ENCODE measurements at places on chromosomes 3 and 15. TPM values are rescaled to one million over a fixed set of nuclear protein-coding genes. Genes with fewer than 3 reads are reported as not detected.

The CCR3 gene
- 0.66 TPM for total RNA-seq

- no peak for DNase-seq
These were observed 53.3 kb downstream of the OSBPL10 start for GRCh38 chr3:31927811-31928210.

The ADAMTS17 gene
- total RNA-seq: 0.50 TPM

DNA sequence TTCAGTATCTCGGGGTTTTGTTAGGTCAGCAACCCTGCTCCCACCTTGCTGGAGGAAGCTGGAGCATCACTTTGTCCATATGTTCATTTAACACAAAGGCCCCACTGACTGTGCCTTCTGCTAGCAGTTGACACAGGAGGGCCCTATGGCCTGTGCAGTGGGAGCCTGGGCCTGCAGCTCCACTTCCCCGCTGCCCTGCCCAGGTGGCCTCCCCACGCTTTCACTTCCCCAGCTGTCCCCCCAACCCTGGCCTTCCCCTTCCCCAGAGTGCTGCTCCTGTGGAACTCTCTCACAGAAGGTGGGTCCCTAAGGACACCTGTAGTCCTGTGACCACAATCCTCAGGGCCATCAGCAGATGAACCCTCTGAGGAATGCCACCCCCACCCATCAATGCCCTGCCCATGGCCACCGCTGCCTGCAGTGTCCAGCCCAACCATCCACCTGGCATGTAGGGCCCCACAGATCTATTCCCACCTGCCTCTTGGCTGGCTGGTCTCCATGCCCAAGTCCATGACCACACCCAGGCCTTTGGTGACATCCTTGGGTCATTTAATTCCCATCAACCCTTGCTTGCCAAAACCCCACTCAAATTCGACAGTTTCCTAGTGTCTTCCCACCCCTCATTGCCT lies 13.5 kb downstream of the TBC1D21 start:
- DNase-seq: no peak

DNA sequence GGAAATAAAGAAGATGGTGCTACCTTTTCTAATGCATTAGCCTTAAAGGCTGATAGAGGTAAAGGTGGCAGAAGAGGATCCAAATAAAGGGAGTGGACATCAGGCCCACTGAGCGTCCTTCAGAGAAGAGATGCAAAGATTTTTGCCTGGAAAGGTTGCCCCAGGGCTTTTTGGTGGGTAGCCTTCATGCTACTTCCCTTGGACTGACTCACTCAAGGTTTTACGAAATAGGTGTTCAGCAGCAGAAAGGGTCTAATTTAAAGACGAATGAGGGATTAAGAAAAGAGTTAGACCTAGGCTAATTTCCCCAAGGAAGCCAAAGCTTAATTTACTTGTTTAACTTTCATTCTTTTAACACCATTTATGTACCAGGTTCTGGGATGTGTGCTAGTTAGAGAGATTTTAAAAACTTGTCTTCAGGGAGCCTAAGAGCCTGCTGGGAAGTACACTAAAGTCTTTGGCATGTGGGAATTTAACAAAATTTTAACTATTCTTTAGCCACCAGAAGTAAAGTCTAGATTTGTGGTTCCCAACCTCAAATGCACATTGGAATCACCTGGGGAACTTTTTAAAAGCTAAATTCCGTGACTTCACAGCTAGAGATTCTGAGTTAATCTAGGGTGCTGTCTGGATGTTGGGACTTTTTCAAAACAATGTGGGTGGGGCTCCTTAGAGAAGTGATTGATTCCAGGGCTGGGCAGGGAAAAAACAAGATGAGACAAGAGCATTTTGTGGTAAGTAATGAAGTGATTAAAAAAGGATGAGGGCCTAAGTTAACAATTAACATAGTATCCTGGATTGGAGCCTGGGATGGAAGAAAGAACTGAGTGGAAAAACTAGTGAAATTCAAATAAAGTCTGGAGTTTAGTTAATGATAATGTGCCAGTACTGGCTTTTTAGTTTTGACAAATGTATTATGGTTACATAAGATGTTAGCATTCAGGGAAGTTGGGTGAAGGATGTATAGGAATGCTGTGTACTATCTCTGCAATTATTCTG lies 3.4 kb downstream of the IL20RB start:
- DNase-seq: no peak

The ACTRT3 gene
- total RNA-seq: 2.2 TPM

DNA sequence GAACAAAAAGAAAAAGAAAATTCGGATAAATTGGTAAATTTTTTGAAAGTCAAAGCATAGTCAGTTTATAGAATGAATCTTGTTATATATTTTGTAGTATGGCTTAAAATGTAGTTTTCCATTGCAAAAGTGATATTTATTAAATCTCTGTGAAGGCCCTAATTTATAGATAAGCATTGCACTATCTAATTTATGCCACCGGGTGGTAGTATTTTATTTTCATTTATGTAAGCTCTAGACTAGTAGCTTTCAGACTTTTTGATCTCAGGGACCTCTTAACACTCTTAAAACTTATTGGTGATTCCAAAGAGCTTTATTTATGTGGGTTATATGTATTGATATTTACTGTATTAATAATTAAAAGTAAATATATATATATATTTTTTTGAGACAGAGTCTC lies 133.9 kb upstream of the LRRFIP2 start:
- DNase-seq: no peak

GRCh38 chr3:131630097-131630496 lies 127.3 kb upstream of the MRPL3 start:
- DNase-seq: no peak

DNA sequence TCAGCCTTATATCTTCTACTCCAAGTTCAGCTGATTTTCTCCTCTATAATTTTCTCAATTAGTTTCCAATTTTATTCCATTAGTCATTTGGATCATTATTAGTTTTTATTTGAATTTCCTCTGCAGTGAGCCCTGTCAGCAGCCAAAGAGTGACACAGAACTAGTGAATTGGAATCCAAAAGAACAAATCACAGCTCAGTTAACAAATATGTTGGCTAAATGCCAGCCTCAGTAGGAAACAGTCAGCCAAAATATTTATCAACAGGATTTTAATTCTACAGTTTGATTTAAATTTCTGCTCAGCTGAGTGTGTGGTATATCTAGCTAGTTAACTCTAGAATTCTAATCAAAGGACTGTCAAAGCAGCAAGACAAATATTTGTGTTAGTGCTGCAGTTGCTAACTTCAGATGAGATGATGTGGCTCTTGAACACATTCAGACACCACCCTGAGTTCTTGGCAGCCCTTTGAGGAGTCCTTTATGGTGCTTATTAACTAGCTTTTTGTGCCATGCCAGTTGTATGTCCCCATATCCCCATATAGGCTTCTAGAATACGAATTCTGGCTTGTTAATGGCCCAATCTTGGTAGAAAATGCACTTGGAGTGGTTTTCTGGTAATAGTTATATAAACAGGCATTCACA lies 194.5 kb downstream of the CPNE4 start:
- no peak for DNase-seq

DNA sequence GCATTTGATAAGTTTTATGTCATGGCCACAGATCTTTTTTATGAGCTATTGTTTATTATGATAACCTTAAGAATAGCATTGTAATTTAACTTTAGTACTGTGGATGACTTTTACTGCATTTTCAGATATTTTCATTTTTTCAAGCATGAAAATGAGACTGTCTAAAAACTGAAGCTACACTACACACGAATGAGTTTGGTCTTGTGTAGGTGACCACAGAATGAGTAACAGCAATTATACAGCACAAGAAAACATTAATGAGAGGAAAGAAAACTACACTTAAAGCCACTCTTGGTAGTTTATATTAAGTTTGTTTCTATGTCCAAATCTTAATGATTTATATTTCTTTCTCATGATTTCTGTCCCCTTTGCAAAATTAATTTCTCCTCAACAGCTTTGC lies 809.2 kb downstream of the NAALADL2 start:
- DNase-seq: no peak

- DNase-seq: no peak
These were observed 62.5 kb upstream of the PHLDB2 start for GRCh38 chr3:111796566-111796965.

The SLC22A14 gene
- not detected for total RNA-seq

GRCh38 chr15:31228011-31228484 lies 98.6 kb upstream of the KLF13 start:
- no peak for DNase-seq

The FANCD2OS gene
- total RNA-seq: not detected

Data from SJSA1 (cell line).